Hematopoietic multipotent progenitor cell treated with erythropoietin and hydrocortisone succinate and interleukin-3 and kit ligand, for 6 days (in vitro differentiated cells): ENCODE measurements at places on chromosomes 6 and 20.
A peak's percentile ranks its signal among the peaks of the same experiment; 100 is the strongest.

GRCh38 chr6:31092769-31093505, 19.4 kb downstream of the C6orf15 start:
- DNase-seq, result peak; percentile 79

DNA sequence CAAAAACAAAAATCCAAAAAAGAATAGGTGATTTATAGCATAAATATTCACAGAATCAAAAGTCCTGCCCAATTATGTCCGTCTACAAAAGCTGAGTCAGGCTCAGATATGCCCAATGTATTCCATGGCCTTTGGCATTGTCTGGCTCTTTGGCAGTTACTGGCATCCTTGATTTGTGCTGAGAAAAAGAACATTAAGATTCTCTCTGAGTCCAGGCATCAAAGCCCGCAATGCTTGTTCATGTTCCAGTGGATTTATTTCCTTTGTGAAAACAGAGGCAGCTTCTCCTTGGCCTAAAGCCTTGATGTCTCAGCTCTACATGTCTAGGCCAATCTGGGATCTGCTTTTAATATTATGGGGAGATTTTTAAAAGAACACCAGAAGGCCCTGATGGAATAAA, 76.1 kb upstream of the SLC4A11 start:
- DNase-seq, result no peak

- DNase-seq, result no peak
These were observed 30.7 kb downstream of the PTPN1 start for GRCh38 chr20:50540620-50541605.

GRCh38 chr6:6085928-6086668, 79.4 kb upstream of the NRN1 start:
- DNase-seq, result no peak

GRCh38 chr20:53767206-53767930, 173.7 kb upstream of the ZNF217 start:
- peak; percentile 63 for DNase-seq

DNA sequence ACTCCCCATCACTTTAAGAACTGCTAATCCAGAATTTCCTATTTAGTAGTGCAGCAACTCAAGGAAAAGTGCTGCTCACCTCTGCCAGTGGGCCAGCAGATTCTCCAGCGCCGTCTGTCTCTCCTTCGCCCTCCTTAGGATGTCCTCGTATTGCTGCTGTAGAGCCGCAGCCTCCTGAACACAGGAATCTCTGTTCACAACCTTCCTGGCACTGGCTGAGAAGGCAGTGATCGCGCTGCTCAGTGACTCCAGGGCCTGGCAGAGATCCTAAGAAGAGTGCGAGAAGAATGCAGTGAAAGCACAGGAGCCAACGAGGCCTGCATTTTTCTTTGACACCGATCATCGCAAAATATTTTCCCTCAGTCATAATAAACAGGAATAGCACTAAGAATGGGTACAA, 209.0 kb downstream of the SYNE1 start:
- DNase-seq, result no peak

- peak; percentile 84 for DNase-seq
These were observed 10.9 kb downstream of the ABT1 start for GRCh38 chr6:26607434-26608230.

DNA sequence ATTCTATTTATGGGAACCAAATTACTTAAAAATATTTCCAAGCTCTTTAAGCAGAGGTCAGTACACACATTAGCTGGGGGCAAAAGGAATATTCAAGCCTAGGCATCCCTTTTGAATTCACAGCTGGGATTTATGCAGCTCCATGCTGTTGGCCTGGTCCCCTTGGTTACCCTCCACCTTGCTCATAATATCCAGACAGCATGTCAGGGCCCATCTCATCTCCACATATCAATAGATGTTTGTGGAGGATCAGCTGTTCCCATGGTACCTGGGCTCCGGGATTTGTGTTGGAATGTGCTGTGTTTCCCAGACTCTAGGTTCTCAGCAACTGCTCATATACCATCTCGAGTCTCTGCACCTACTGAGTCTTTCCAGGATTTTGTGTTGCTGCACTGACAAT, 534.8 kb downstream of the BMP2 start:
- DNase-seq, result no peak

DNA sequence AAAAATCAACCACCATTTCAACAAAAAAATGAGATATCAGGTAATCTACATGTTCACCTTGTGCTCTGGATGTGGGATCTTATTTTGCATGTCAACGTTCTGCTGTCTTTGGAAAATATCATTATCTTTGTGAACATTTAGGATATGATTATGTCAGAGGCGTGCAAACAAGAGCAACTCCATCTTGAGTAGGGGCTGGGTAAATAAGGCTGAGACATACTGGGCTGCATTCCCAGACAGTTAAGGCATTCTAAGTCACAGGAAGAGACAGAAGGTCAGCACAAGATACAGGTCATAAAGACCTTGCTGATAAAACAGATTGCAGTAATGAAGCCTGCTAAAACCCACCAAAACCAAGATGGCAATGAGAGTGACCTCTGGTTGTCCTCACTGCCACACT, 28.8 kb upstream of the ZBTB24 start:
- DNase-seq, result no peak

DNA sequence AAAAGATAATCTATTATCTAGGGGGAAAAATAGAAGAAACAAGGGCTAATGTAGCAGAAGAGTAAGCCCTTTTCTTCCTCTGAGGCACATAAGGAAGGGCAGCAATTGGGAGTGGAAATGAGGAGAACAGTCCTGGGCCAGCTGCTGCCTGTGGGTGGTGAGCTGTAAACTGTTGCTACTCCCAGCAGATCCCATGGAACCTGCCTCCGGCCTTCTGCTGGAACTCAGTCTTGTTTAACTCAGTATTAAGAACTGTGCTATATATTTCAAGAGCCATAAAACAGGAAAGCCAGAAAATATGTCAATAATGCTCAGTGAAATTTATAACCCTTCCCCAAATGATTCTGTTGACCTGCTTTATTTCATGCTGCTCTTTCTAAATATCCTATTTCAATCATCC, 464.2 kb downstream of the COL12A1 start:
- no peak for DNase-seq

DNA sequence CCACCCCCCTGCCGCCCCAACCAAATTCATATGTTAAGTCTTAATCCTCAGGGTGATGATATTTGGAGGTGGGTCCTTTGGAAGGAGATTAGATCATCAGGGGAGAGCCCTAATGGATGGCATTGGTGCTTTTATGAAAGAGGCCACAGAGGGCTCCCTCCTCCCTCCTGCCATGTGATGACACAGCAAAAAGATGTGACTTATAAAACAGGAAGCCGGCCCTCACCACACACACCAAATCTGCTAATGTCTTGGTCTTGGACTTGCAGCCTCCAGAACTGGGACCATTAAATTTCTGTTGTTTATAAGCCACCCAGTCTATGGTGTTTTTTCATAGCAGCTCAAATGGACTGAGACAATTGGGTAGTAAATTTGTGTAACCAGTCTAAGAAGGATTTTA, 176.3 kb downstream of the ADGRG6 start:
- peak; percentile 75 for DNase-seq

DNA sequence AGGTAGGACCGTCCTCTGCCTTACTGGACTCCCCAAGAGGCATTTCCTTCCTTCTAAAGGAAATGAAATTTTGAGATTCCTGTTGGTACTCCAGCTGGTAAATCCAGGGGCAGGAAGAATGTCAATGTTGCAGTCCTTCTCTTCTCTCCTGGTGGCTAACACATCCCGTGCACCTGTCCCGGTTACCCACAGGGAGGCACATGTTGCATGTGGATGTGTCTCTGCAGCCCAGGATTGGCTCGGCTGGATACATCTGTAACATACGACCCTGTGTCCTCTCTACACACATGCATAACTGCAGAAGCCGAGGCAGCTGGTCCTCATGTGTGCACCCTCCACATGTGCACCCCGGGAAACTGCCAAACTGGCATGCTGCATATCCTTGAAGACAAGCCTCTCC, 1.3 kb upstream of the LRFN2 start:
- no peak for DNase-seq

GRCh38 chr6:66675906-66676305, 968.9 kb upstream of the EYS start:
- DNase-seq, result no peak

DNA sequence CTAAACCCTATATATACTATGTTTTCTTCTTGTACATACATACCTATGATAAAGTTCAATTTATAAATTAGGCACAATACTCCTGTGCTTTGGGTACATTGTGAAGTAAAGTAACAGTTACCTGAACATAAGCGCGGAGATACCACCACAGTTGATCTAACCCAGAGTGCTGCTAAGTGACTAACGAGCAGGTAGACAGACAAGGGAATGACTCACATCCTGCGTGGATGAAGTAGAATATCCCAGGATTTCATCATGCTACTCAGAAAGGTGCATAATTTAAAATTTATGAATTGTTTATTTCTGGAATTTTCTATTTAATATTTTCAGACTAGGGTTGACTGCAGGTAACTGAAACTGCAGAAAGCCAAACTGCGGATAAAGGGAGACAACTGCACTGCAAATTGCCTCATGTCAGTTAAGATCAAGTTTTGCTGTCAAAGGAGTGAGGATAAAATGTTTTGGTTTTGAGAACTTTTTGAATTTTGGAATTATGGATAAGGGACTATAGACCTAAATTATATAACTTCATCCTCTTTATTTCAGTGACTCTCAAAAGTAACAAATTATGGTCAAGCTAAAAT, 14.4 kb downstream of the MKKS start:
- DNase-seq, result no peak

DNA sequence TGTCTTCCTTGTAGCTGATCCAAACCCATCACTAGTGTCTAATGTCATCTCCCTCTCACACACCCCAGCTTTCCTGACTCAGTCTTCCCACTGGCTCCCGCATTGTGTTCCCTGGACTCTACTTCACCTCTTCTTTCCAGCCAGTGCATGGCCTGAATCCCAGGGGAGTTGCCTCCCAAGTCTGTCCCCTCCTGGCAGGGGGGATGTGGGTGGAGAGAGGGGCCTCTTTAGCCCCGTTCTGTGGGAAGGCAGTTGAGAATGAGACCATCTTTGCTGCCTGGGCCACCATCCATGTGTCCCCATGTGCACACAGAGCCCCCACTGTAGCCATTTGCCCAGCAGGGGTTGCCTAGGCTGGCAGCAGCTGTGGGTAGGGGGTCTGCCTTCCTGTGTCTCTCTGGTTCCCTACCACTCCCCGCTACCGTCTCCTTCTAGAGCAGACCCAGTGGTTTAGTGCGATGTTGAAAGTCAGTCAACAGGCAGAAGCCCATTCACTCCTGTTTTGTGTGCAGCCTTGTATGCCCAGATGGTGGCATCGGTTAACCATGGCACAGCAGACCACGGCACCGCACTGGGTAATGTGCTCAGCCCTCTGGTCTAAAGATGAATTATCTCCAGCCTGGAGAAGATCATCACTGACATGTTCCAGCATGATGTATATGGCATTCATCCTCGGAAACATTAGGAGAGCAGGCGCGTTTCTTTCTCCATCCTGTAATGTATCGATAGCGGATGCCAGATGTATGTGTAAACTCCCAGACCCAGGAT, 178.8 kb upstream of the SNX9 start:
- peak; percentile 65 for DNase-seq

- DNase-seq, result peak; percentile 2
These were observed 578.2 kb upstream of the NRSN1 start for GRCh38 chr6:23547851-23548250.

GRCh38 chr20:2221921-2222320, 73.9 kb upstream of the TGM3 start:
- no peak for DNase-seq

DNA sequence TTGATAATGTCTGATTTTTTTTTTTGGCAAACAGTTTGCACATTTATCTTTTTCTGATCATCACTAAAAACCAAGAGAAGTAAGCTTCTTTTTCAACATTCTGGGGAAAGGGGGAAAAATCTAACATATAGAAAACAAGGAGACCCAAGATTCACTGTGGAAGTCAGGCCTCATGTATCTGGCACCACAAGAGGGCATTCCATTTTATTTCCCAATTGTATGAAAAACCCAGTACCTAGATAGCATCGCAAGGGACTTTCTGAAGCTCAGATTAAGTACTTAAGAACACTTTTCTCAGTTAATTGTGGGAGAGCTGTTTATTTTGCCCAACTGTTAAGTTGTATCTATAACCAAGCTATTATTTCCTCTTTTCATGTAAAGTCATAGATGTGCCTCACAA, 152.9 kb downstream of the KLHL32 start:
- no peak for DNase-seq

- DNase-seq, result no peak
These were observed 28.3 kb upstream of the LOC128125822 start for GRCh38 chr6:63543982-63544381.

GRCh38 chr6:91730710-91731109, 1143.8 kb upstream of the MAP3K7 start:
- no peak for DNase-seq

- no peak for DNase-seq
These were observed 109.6 kb upstream of the MAP3K4 start for GRCh38 chr6:160882006-160882405.

DNA sequence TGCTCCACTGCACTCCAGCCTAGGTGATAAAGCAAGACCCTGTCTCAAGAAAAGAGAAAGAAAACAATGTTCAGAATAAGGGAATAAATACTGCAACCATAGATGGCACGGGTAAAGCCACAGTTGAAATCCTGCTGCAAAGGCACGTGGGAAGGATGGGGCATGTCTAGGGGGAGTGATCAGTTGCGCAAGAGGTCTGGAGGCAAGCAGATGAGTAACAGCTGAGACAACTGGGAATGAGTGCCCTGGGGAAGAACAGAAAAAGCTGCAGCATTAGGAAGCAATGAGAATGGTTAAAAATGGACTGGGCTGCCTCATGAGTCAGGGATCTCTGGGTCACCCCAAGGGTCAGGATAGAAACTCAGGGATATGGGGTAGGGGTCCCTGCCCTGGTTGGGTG, 96.3 kb downstream of the GMPR start:
- DNase-seq, result no peak

- DNase-seq, result peak; percentile 63
These were observed 181.0 kb downstream of the TRIM27 start for GRCh38 chr6:28742668-28743270.

- DNase-seq, result no peak
These were observed 91.9 kb upstream of the EYA2 start for GRCh38 chr20:46802722-46803121.

- DNase-seq, result no peak
These were observed 715.9 kb upstream of the POU3F2 start for GRCh38 chr6:98118397-98119045.

- DNase-seq, result no peak
These were observed 40.0 kb downstream of the NOL4L start for GRCh38 chr20:32544893-32545840.

- DNase-seq, result no peak
These were observed 8.0 kb downstream of the ZNF335 start for GRCh38 chr20:45964006-45964400.

GRCh38 chr6:150962436-150962835, 96.9 kb downstream of the MTHFD1L start:
- DNase-seq, result no peak

DNA sequence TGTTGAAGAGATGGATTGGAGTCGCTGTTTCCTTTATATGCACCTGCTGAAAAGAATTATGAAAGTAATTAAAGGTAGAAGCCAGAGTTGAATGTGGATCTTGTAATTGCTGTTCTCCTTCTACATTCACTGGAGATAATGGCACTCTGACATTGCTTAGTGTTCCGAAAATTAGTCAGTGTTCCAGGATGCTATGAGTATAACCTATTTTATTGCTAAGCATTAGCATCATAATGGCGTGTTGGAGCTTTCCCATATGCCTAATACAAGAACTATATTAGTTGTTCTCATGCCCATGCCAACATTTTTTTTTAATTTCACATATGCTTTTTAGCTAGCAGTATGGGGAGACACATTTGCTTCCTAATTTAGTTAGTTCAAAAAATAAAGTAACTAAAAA, 236.4 kb downstream of the ARHGAP18 start:
- DNase-seq, result no peak
